Activated CD4-positive, alpha-beta T cell treated with anti-CD3 and anti-CD28 coated beads, Interleukin-2, Interleukin-4, amounts not matched to agents 100 ng/mL and 50 ng/mL, durations not matched to agents 16 hours and 8 hours (primary cell): ENCODE measurements at places on chromosomes 6 and 20.

- no peak for DNase-seq
These were observed 22.1 kb downstream of the GJA10 start for GRCh38 chr6:89916136-89916920.

DNA sequence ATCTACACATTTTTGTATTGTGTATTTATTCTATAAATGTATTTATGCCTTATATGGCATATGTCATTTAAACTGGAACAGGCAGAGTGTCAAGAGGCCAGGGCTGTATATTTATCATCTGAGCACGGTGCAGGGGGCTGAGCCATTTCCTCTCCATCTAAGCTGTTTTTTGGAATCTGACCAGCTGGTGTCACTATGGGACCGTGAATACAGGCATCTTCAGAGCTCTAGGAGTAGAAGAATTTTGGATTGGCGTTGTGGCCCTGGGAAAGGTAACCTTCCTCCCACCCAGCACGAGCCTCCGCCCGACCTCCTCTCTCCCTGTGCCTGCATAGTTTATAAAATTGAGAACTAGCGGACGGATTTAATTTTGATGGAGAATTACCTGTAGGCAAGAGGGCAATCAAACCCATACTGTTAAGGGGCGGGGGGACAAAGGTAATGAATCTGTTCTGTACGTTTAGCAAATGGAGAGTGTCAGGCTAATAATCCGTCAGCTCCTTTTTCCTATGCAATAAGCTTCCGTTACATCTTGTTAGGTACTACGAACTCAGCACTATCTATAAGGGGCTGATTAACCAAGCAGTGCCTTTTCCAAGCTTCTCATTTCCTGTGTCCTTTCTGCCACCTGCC is 29.0 kb upstream of the EEF1E1 start:
- peak; percentile 37 for DNase-seq

- no peak for DNase-seq
These were observed 92.9 kb upstream of the NOX3 start for GRCh38 chr6:155548576-155548975.

DNA sequence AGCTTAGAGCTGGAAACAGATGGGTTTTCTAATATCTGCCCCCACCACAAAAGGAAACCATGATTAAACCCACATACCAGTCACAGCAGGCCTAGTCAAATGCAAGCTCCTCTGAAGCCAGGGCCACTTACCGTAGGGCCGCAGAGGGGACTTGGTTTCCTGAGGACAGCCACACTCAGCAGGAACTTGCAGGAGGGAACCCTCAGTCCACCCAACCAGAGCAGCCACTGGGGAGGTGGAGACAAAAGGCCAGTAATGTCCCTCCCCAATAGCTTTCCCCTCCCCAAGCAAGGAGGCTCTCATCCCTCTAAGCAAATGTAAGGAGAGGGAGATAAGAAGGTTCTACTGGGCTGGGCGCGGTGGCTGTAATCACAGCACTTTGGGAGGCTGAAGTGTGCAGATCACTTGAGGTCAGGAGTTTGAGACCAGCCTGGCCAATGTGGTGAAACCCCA is 384.4 kb upstream of the JARID2 start:
- no peak for DNase-seq

GRCh38 chr6:22596011-22596410 is 26.6 kb downstream of the HDGFL1 start:
- no peak for DNase-seq

DNA sequence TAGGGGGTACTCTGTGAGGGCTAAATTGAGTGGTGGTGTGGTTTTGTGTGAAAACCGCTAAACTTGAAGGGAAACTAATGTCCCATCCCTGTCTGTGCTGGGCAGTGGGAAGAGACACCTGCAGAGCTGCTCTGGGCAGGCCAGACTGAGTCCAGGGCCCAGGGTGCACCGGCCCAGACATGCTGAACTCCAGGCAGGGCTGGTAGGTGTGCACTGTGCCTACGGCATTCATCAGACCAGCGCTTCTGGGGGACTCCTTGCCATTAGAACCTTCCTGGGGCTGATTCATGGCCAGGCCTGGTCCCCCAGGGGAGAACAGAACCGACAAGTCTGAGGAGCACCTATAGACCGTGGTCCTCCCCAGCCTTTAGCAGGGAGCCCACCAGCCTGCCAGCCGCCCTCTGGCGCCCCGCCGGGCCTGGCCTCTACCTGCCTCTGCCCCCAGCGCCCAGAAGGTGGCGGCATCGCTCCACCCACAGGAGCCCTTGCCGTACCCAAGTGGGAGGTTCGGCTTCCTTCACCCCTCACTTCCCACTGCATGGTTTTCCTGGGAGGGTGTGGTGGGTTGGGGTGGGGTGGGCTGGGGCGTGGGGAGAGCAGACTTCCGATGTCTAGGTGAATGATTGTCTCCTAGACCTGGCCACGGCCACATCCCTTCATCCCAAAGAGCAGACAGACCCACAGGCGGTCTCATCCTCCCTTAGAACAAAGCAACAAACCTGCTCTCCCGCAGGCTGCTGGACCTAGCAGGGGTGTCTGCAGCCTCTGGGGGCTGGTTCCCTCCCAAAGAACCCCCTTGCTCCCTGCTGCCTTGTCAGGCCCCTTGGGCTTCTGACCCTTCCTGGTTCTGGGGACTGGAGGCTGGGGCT is 15.5 kb downstream of the CCDC167 start:
- DNase-seq: peak; percentile 60

- no peak for DNase-seq
These were observed 115.8 kb upstream of the MAP7 start for GRCh38 chr6:136666041-136666440.

- no peak for DNase-seq
These were observed 6.5 kb downstream of the EYS start for GRCh38 chr6:65700561-65700960.
